ENCODE measurements at places on chromosomes 1 and 21. TPM values are rescaled to one million over a fixed set of nuclear protein-coding genes. Genes with fewer than 3 reads are reported as not detected.

LRRC71 gene
- total RNA-seq: not detected

CEP104 gene
- 25.0 TPM for total RNA-seq

CLCC1 gene
- total RNA-seq: 17.7 TPM

HCRTR1 gene
- total RNA-seq: not detected

SLC44A3 gene
- total RNA-seq: 2.0 TPM

IGSF9 gene
- total RNA-seq: 11.9 TPM

DMRTA2 gene
- total RNA-seq: not detected

RNF223 gene
- total RNA-seq: 0.07 TPM

Measured in foreskin keratinocyte (primary cell).